Lung microvascular endothelial cell (primary cell): ENCODE measurements at places on chromosomes 2 and 18. TPM values are rescaled to one million over a fixed set of nuclear protein-coding genes. Genes with fewer than 3 reads are reported as not detected.

FAM117B gene
- total RNA-seq, result 1.8 and 2.0 TPM in 2 replicates

DNA sequence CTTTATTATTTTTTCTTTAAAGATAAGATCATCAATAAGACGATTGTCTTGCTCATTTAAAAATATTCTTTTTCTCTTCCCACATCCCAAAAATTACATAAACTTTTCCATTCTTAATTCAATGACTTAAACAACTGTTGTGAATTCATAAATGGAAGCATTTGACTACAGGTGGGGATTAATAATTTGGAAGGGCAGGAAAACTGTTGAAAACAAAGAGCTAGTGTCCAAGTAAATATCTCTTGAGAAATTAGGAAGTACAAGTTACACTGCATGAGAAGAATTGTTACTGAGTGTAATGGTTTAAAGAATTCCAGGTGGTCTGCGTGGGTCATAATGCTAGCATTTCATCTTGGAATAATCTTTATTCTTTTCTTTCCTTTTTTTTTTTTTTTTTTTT, 634.8 kb upstream of the ZEB2 start:
- no peak for DNase-seq

DNA sequence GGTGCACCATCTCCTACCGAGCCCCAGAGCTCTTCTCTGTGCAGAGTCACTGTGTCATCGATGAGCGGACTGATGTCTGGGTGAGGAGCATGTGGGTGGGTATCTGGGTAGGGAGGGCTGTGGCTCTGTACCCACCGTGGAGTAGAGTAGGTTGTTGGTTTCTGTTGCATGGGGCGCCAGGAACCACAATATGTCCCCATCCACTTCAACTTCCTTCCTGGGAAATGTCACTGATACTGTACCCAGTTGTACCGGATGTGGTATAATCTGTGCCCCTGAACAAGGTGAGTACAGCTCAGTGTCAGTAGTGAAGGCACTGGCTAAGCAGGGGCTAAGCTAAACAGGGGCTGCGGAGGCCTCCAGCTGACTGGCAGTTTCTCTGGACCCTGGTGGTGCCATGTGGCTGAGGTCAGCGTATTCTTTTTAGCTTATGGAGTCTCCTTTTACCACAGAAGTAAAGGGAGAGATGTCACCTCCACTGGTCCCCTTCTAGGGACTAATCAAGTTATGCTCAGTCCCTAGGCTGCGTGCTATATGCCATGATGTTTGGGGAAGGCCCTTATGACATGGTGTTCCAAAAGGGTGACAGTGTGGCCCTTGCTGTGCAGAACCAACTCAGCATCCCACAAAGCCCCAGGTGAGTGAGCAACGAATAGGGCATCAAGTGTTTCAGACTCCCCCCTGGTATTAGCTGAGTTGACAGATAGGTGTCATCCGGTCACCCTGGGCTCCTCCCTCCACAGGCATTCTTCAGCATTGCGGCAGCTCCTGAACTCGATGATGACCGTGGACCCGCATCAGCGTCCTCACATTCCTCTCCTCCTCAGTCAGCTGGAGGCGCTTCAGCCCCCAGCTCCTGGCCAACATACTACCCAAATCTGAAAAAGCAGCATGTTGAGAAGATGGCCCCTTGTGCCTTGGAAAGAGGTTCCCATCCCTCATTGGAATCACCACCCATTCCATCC, 2.7 kb downstream of the STK16 start:
- no peak for DNase-seq

SPDYA gene
- 0.20 and 0.22 TPM in 2 replicates for total RNA-seq

DNA sequence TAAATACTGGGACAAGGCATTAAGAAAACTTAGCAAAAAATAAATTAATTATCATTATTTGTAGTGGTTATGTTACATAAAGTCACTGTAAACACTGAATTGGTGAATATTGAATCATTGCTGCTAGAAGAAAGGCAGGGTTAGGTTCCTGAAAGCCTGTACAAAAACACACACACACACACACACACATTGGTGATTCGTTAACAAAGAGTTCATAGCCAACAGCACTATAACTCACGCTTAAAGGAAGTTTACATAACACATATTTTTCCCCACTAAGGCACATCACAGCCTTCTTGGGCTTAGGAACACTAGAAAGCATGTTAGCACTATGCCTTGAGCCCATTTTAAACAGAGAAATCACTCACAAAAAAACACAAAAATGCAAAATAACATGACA, 690.0 kb upstream of the PIK3C3 start:
- DNase-seq, result no peak

MOCOS gene
- under 0.01 and 0.22 TPM in 2 replicates for total RNA-seq

- no peak for DNase-seq
Observed at GRCh38 chr18:75931079-75931478, 503.6 kb upstream of the SMIM21 start.

DNA sequence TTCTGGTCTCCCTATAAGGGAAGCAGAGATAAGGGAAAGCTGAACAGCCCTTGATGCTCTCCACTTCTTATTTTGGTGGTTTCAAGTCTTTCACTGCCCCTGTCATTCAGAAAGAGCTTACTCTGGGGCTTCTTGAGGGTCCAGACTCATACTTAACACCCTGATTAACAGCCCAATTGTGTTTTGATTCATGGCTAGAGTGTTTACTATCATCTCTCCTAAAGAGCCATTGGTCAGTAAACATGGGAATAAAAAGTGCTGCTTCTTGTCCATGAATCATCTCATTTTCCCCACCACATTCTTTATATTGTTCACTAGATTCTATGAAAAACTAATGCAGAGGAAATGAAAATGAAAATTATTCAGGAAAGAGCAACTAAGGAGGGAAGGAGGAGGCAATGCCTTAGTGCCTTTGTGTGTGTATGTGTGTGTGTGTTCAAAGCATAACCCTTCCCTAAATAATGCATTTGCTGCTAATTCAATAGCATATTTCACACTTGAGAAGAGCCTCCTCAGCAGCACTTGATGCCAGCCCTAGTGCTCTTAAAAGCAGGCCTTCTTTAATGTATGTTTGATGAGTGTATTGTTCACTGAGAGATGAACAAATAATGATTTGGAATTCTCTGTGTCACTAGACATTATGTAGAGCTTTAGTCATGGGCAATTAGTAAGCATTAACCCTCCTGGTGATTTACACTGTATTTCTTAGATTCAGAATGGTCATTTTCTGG, 63.5 kb downstream of the DCC start:
- DNase-seq, result no peak

CD207 gene
- under 0.01 TPM in 1 of 2 replicates, not detected in the other for total RNA-seq
